Stimulated activated CD8-positive, alpha-beta memory T cell treated with anti-CD3 and anti-CD28 coated beads, Interleukin-4, amount 100 ng/mL, for 4 hours (primary cell): ENCODE measurements at places on chromosomes 5 and 9.
A peak's percentile ranks its signal among the peaks of the same experiment; 100 is the strongest.

DNA sequence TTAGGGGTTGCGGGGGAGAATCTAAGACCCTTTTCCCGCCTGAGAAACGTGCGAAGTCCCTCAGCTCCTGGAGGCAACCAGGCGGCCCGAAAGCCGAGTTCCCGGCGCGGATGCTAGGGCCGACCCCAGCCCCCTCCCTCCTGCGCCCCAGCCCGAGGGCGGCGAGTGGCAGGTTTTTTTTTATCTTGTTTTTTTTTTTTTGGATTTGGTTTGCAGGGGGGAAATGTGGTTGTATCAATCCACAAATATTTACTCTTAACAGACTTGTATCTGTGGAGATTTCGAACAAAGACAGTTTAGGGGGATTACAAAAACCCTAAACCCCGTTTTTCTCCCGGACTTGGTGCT, 10.7 kb downstream of the LMX1B start:
- no peak for DNase-seq

DNA sequence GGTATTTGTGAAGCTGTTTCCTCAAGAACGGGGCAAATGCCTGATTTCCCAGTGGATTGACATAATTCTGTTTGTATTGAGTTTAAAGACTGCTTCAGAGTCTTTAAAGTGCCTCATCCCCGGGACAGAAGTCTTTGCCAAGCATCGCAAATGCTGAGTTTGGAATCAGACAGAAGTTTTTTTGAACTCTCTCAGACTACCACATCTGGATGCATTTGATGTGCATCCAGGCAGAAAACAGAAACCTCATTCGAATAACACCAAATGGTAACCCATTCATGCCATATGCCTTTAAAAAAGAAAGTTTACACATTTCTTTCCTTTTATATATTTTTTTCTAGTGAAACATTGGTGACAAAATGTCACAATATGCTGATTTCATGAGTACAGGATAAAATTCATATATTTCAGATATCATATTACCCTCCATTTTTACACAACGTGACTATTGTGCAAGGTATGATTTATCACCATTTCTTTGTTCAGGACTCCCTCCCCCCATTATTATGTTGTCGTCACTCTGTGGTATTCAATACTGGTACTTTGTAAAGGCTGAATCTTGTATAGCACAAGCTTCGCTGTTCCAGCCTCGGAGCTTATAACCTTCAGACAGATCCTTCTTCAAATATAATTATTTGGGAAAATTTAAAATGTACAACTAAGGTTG, 91.1 kb downstream of the ZNF608 start:
- no peak for DNase-seq

GRCh38 chr9:111407813-111408212, 76.4 kb downstream of the ECPAS start:
- DNase-seq, result no peak

DNA sequence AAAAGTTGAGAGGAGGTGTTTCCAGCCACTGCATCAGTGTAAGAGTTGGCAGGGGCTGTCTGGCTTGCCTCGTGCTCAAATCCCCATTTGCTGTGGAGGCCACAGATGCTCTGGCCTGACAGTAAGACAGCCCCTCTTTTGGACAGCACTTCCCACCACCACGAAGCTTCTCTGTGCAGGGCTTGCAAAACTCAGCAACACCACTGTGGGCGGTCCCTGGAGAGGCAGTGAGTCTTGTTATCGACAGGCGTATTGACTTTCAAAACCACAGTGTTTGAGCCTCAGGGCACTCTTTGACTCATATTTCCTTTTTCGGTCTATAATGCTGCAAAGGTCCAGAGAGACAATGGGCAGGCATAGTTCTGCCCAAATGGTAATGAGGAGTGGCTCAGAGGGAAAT, 539.5 kb downstream of the EBF1 start:
- DNase-seq, result no peak

- no peak for DNase-seq
Observed at GRCh38 chr5:50922942-50923767, 256.7 kb downstream of the PARP8 start.

DNA sequence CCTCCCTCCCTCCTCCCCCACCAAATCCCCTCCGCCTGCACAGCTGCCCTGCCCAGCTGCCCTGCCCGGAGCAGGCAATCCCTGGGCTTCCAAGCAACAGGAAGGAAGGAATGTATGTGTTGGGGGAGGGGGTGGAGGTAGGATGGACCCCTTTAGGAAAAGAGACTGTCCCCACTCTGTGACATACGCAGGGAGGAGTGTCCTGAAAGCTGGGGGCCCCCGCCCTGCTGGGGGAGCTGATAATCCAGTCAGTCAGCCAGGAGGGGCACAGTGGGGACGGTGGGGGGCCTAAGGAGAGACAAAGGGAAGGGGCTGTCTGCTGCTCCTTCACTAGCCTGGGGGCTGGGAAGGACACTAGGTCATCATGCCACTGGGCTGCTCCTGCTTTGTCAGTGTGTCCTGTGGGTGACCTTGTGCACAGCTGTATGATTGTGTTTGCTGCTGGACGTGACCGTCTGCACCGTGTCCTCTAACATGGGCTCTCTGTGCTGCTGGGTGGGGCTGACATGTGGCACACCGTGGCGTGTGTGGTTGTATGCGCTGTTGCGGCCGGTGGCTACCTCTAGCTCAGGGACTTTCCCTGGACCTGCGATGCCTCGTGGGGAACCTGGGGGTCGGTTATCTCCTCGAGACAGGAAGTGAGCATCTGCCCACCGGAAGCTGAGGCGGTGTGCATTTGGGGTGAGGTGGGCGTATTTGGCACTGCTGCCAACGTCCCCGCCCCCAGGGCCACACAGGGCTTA, 3.0 kb downstream of the N4BP3 start:
- peak; percentile 63 for DNase-seq

DNA sequence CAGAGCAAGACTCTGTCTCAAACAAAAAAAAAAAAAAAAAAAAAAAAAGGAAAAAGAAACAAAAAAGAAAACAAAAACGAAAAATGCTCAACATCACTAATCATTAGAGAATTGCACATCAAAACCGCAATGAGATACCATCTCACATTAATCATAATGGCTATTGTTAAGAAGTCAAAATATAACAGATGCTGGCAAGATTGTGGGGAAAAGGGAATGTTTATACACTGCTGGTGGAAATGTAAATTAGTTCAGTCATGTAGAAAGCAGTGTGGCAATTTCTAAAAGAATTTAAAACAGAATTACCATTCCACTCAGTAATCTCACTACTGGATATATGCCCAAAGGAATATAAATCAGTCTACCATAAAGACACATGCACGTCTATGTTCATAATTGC, 50.4 kb upstream of the PRR16 start:
- no peak for DNase-seq

DNA sequence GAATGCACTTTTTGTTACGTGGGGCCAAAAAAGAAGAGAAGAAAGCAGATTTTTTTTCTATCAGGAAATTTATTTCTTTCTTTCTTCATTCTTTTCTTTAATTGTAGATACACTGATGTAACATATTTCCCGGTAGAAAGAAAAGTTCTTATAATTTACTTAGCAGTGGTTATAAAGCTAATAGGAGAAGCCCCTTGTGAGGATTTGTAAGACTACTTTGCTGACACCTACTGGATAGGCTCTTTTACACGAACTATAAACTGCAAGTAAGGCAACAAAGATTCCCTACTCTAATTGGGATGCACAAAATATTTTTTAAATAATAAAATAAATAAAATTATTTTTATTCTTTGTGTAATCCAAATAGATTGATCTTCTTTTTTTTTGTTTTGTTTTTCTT, 284.4 kb downstream of the DNAH5 start:
- DNase-seq, result no peak

DNA sequence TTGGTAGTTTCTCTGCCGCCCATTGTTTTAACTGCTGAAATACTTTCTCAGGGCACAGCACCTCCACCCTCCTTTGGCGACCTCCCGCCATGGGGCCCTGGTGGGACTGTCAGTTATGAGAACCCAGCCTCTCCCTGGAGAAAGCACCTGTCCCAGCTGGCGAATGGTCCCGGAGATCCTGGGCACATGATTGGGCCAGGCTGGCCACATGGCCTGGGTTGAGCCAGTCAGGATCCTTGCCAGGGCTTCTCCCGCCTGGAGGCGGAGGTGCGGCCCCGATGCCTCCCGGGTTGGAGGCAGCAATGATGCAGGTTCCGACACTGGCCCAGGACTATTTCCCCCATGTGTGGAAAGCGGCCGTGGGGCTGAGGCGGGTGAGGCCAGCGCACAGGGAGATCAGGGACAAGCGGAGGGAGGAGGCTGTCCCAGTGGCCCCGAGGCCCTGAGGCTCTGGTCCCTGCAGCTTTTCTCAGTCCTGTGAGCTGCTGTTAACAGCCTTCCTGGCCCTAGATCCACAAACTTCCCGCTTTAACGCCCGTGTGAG, 13.6 kb downstream of the UNC5A start:
- DNase-seq, result no peak

GRCh38 chr5:150989695-150990094, 30.7 kb upstream of the GPX3 start:
- DNase-seq, result no peak

DNA sequence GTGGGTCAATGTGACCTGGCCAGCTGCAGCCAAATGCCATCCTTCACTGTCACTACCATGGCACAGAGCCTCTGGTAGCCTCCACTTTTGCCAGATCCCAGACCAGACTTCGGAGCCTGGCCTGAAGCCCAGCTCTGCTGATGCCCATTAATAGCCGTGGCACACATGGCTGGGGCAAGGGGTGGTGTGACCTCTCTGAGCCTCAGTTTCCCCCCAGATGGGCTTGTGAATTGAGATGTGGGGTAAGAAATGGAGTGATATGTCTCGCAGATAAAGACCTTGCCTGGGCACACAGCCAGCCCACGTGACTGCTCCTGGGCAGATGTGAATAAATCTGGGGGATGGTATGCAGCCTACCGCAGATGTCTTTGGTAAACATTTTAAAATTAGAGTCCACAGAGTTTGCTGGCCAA, 13.9 kb downstream of the SUSD3 start:
- no peak for DNase-seq

- DNase-seq, result no peak
Observed at GRCh38 chr5:134851307-134851923, 5.6 kb downstream of the C5orf24 start.

- DNase-seq, result no peak
Observed at GRCh38 chr5:34682926-34683623, 26.9 kb downstream of the RAI14 start.

- DNase-seq, result no peak
Observed at GRCh38 chr5:93349613-93350012, 231.4 kb downstream of the NR2F1-AS1 start.

DNA sequence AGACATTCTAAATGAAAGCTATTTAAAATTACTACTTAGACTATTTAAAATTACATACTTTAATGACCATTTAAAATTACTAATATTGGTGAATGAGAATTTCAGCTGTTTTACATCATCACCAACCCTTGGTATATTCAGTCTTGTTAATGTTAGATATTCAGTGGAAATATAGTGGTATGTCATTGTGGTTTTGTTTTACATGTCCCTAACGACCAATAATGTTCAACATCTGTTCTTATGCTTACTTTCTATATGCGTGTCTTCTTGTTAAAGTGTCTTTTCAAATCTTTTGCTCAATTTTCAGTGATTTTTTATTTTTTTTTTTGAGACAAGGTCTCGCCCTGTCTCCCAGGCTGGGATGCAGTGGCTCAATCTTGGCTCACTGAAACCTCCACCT, 279.3 kb upstream of the TARS1 start:
- DNase-seq, result no peak

DNA sequence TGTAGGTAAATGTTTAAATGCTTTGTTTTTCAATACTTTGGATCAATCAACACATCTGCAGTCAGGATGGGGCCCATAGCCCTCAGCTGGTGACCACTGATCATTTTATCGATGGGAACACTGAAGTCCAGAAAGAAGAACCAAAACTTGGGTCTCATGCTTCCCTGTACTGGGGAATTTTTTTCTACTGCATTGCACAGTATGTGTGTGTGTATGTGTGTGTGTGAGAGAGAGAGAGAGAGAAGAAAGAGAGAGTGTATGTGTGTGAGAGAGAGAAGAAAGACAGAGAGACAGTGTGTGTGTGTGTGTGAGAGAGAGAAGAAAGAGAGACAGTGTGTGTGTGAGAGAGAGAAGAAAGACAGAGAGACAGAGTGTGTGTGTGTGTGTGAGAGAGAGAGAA, 202.9 kb upstream of the MSX2 start:
- no peak for DNase-seq

DNA sequence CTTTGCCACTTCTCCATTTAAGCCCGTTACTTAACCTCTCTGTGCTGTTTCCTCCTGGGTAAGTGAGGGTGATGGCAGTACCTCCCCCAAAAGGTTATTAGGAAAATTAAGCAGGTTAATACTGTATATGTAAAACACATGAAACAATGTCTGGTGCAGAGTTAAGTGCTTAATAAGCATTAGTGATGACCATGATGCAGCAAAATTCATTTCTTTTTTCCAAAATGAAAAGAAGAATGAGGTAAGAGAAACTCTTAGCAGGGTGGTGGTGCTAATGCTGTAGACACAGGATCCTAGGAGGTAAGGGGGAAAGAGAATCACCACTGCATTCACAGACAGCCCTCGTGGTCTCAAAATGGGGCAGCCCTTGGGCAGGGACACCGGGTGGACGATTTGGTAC, 115.1 kb upstream of the RAI14 start:
- no peak for DNase-seq

- DNase-seq, result no peak
Observed at GRCh38 chr5:78545406-78545805, 103.2 kb downstream of the LHFPL2 start.

DNA sequence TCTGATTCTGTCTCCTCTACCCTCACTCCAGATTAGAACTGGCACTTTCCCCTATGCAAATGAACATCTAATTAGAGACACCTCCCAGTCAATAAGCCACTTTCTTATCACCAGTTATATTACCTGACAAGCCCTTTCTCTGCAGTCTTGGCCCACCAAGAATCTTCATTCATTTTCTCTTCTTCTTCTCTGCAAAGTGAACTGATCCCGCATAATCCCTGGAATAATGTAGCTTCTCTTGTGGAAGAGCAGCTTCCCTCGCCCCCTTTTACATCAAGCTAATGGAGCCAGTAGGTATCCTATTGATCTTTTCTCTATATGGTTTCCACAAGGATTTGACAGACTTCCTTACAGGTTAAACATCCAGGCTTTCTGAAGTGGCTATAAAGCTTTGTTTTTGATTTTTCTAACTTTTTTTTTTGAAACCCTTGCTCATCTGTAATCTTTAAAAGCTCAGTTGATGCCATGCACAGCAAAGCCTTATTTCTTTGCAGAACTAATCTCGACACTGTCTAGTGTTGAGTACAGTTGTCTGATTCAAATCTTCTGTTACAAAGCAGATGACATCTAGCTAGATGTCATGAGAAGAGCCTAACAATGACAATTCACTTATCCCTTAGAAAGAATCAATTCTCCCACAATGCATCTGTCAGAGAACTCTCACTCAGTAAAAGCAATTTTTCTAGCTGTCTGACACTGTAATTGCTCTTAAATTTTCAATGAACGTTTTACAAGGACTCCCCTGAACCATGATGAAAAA, 281.4 kb downstream of the ISL1 start:
- no peak for DNase-seq

- no peak for DNase-seq
Observed at GRCh38 chr9:90773617-90774016, 28.0 kb upstream of the SYK start.

- DNase-seq, result no peak
Observed at GRCh38 chr5:149133795-149134777, 7.2 kb upstream of the ABLIM3 start.

- DNase-seq, result no peak
Observed at GRCh38 chr9:106620866-106621265, 242.1 kb upstream of the ZNF462 start.
